ENCODE measurements at places on chromosomes 6 and 20.

DNA sequence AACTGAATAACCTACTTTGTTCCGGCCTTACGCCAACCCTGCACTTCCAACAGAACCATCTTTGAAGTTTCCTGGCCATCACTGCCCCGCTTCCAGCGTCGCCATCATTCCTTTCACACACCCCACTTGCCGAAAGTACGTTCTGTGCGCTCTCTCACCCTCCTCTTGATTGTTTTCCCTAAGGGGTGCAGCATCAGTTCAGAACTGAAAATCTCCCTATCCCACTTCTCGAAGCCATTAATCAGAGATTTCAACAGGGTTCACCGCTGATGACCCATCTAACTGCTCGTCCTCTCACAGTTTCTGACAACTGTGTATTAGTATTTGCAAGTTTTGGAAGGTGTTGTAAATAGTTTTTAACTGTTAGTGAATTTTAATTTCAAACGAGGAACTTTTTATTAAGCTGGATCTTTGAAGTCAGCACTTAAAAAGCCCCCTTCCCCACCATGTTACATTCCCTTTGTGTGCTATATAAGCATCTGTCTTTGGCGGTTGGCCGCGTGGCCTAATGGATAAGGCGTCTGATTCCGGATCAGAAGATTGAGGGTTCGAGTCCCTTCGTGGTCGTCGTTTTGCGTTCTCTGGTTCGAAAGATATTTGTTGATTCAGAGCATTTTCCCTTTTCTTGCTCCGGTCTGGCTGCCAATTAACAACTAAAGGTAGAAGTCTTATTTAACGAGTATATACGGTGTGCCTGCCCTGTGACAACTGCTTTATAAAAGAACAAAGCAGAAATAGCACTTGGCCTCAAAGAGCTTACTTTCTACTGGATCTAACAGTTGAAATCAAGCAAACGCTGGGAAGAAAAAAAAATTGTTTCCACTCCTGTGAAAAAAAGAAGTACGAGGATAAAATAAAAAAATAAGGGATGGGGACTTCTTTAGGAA, 42.6 kb downstream of the TRIM27 start:
- DNase-seq, result peak; percentile 84

- DNase-seq, result no peak
These were observed 6.7 kb downstream of the AFDN start for GRCh38 chr6:167833396-167833763.

DNA sequence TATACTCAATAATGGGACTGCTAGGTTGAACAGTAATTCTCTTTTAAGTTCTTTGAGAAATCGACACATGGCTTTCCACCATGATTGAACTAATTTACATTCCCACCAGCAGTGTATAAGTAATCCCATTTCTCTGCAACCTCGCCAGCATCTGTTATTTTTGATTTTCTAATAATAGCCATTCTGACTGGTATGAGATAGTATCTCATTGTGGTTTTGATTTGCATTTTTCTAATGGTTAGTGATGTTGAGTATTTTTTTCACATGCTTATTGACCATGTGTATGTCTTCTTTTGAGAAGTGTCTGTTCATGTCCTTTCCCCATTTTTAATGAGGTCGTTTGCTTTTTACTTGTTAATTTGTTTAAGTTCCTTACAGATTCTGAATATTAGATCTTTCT, 66.5 kb downstream of the STK4 start:
- DNase-seq, result no peak

GRCh38 chr6:151054306-151054705, 185.5 kb upstream of the AKAP12 start:
- DNase-seq, result peak; percentile 34

DNA sequence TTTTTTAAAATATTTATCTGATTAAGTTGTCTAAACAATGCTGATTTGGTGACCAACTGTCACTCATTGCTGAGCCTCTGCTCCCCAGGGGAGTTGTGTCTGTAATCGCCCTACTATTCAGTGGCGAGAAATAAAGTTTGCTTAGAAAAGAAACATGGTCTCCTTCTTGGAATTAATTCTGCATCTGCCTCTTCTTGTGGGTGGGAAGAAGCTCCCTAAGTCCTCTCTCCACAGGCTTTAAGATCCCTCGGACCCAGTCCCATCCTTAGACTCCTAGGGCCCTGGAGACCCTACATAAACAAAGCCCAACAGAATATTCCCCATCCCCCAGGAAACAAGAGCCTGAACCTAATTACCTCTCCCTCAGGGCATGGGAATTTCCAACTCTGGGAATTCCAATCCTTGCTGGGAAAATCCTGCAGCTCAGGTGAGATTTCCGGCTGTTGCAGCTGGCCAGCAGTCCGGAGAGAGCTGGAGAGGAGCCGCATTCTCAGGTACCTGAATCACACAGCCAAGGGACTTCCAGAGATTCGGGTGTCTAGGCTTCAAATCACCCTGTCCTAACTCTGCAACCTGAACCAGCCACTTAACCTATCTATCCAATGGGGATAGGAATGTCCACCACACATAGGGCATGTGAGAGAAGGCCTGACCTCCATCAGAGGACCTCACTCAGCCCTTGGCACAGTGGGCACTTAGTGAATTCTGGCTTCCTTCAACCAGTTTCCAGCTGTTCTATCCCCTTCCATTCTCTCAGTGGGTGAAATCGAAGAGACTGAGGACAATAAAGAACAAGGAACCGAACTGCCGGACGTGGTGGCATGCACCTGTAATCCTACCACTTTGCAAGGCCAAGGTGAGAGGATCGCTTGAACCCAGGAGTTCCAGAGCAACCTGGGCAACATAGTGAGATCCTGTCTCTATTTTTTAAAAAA, 3.1 kb downstream of the TNF start:
- no peak for DNase-seq

GRCh38 chr6:73667798-73668197, 14.0 kb upstream of the SLC17A5 start:
- no peak for DNase-seq

GRCh38 chr6:39200498-39201020, 28.7 kb downstream of the KCNK5 start:
- no peak for DNase-seq

DNA sequence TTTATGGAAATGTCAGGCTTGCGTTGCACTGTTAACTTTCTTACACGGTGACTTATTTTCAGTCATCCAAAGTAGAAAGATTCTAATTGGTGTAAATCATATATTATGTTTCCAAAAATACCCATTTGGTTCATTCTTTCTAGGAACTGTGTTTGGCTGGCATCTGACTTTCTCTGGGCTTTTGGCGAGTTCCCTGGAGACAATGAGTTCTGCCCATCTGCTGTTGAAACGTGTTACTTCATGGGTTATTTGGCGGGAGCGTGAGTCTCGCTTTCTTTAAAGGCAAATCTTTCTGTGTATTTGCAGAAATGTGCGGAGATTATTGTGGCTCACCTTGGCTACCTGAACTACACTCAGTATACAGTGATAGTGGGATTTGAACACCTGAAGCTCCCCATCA, 29.5 kb downstream of the TMEM181 start:
- DNase-seq, result no peak

DNA sequence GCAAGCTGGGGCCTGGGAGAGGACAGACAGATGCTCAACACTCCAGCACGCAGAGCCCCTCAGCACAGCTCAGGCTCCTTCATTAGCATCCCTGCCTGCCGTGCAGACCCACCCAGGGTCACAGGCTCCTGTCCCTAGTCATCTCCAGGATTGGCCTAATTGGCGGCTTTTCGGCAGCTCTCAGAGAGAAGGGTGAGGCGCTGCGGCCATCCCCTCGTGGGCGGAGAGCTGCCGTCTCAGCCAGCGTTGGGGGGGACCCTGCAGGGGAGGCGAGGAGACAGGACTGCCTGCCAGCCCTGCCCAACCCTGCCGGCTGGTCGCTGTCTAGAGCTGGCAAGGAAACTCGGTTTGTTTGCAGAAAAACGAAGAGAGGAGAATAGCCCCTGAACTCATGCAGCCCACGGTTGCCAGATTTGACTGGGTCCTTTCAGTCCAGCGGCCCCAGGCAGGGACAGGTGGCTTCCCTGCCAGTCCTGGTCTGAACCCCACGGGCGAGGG, 26.8 kb downstream of the BHLHE23 start:
- DNase-seq, result no peak

Measured in endothelial cell of umbilical vein (primary cell).